ENCODE measurements at places on chromosomes 5 and 9.

DNA sequence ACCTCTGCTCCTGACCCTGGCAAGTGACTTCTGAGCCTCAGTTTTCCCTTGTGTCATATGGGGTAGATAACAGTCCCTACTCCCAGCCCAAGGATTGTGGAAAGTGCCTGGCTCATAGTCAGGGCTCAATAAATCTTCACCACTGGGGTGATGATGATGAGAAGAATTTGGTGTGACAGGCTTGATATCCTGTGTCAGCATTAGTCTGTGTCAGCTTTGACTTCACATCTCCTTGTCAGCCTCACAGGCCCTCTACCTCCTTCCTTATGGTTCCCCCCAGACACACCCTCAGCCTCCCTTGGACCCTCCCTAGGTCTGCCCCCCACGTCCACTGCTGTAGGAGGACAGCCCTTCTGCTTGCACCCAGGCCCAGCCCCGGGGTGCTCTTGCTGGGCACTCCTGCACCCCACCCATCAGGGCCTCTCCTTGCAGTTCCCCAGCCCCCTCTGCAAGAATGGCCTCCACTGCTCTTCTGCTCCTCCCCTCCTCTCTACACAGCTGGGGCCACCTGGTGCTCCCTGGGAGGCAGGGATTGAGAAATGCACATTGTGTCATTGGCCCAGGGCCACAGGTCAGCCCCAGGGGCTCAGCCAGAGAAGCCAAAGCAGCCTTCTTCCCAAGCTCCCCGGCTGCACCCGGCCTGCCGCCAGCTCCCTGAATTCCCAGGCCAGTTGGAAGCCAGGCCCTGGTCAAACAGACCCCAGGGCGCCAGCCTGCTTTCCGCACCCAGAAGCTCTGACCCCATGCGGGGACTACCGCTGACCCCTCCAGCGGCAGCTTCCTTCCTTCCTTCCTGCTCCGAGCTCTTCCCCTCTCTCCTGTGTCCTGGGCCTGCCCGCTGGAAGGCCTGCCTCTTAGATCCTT lies 7.7 kb downstream of the FGFR4 start:
- DNase-seq: no peak

GRCh38 chr5:132369007-132369473 lies 470 bp upstream of the SLC22A5 start:
- DNase-seq: no peak

GRCh38 chr9:3477236-3477834 lies 48.5 kb downstream of the RFX3 start:
- no peak for DNase-seq

DNA sequence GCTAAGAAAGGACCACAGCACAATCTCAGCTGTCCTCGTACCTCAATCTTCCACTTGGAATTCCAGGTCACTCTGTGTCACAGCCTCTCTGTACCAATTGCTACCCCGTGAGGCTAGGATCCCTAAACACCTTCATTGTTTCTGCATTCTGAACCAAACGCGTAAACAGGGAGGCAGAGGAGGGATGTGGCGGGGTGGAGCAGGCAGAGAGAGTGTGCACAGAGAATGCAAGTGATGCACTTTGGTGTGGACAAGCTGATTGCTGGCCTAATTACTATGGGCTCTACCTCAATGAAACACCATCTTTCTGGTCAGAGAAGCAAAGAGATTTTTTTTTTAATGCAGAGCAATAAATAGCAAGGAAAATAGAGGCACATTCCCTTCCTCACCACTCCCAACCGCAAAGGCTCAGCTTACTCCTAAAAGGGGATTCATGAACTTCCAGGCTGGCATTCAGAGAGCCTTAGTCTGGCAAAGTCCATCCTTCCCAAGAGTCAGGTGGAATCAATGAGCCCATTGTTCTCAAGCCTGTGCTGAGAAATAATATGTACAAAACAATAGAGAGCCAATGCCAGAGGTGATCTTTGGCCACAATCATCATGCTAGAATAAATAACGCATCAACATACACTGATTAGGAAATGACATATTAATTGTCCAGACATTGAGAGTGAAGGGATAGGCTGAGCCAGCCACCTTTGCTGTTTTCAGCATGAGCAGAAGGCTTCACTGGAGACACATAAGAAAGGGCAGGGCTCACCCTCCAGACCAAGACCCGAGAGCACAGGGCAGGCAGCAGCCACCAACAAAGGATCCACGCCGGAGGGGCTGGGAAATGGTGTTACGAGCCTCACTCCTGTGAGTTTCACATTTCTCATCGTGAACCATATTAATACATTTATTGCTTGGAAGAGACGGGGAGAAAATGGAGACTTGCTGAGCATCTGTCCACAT lies 278.8 kb downstream of the ENC1 start:
- no peak for DNase-seq

DNA sequence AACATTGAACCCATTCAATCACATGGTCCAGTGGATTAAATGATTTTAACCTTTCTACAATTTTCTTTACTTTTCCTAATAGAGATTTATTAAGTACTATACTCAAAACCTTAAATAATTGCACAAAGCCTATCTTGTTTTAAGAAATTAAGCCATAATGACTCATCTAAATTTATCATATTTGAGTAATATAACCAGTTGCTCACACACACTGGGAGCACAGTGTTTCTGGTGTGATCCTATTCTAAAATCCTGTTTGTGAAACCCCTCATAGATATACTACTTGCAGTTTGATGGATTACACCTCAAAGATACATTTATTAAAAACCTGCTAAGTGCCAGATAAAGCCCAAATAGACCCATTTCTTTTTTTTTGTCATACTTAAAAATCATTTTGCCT lies 668.3 kb upstream of the CDH18 start:
- no peak for DNase-seq

GRCh38 chr5:766666-767431 lies 17.7 kb downstream of the ZDHHC11B start:
- DNase-seq: peak; percentile 26

DNA sequence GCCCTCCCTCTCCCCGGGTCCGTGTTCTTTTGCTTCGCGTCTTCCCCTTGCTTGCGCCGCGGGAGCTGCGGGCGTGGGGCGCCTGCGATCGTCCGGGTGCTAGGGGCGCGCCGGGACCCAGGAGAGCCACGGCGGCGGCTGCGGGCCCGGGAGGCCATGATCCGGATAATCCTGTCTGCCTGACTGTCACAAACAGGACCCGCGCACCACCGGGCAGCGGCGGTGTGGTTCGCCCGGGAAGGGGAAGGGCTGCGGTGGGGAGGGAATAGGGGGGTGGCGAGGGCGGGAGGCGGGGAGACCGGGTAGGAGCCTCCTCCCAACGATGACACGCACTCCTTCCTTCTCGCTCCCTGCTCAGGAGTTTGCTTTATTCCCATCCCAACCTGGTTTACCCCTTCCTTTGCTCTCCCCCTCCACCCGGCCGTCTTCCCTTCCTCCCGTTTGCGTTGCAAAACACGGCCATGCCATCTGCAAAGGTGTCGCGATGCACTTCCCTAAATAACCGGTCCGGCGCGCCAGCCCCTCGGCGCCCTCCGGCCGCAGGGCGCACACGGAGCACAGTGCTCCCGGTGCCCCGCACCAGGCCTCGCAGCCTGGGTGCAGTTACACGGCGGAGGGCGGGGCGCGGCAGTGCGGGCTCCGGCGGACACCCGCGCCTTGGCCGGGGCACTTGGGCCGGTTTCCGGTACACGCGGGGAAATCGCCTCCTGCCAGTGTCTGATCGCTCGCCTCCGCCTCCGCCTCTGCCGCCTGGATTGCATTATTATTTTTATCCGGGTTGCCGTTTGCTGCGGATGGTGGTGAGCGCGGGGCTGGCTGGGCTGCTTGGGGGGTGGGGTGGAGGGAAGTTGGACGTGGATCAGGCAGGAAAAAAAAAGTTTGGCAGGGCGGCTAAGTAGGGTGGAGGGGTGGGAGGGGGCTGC lies 1.5 kb downstream of the SMARCA2 start:
- peak; percentile 58 for DNase-seq

DNA sequence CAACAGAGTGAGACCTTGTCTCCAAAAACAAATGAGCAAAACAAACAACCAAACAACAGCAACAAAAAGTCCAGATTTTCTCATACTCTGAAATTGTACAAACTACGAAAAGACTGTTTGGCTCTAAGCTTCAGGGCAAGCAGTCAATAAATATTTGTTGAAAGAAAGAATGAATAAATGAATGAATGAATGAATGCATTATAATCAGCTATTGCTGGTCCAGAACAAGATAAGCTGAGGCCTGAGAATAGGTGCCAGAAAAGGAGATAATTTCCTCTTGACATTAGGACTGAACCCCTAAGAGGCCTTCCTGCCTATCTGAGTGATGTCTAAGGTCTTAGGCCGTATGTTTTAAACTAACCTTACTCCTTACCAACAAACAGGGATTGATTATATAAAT lies 99.2 kb upstream of the IL6ST start:
- no peak for DNase-seq

DNA sequence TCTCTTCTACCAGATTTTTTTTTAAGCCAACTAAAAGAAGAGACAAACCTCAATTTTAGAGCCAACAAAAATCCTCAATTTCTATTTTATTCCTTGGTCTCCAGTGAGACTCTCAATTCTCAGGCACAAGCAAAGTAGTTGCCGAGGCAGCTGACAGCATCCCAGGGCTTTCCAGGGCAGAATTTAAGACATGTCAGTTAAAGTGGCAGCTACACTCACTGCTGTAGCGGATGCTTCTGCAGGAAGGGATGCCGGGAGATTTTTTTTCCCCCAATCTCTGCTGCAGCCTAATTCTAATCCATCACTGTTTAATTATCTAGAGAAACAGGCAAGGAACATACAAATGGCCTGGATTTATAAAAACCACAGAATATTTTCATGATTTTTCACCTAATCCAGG lies 57.0 kb downstream of the TTC39B start:
- DNase-seq: no peak

GRCh38 chr5:68370196-68370595 lies 154.6 kb downstream of the PIK3R1 start:
- no peak for DNase-seq

DNA sequence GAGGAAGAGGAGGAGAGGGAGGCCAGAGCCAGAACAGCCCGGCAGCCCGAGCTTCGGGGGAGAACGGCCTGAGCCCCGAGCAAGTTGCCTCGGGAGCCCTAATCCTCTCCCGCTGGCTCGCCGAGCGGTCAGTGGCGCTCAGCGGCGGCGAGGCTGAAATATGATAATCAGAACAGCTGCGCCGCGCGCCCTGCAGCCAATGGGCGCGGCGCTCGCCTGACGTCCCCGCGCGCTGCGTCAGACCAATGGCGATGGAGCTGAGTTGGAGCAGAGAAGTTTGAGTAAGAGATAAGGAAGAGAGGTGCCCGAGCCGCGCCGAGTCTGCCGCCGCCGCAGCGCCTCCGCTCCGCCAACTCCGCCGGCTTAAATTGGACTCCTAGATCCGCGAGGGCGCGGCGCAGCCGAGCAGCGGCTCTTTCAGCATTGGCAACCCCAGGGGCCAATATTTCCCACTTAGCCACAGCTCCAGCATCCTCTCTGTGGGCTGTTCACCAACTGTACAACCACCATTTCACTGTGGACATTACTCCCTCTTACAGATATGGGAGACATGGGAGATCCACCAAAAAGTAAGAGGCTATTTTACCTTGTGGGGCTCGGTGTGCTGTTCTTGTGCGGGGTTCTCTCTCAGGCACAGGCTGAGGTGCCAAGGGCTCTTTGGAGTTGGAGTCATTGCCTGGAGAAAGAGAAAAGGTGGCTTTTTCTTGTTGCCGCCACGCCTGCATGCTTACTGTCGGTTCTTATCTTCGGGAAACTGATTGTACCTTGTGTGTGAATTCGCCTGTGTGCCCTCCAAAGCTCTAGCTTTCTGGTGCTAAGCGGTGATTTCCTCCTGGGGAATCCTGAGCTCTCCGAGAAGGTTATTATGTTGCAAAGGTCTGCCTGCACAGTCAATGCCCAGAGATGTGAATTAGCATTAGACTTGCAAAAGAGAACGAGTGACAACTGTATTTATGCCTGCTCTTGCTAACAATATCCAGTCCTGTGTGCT lies at the start of gene ISL1:
Gene ISL1 (plus strand): TSS at position 318 of the 991 bp plus-strand sequence. CDS start 224 bp downstream, at position 542.
- DNase-seq: no peak

DNA sequence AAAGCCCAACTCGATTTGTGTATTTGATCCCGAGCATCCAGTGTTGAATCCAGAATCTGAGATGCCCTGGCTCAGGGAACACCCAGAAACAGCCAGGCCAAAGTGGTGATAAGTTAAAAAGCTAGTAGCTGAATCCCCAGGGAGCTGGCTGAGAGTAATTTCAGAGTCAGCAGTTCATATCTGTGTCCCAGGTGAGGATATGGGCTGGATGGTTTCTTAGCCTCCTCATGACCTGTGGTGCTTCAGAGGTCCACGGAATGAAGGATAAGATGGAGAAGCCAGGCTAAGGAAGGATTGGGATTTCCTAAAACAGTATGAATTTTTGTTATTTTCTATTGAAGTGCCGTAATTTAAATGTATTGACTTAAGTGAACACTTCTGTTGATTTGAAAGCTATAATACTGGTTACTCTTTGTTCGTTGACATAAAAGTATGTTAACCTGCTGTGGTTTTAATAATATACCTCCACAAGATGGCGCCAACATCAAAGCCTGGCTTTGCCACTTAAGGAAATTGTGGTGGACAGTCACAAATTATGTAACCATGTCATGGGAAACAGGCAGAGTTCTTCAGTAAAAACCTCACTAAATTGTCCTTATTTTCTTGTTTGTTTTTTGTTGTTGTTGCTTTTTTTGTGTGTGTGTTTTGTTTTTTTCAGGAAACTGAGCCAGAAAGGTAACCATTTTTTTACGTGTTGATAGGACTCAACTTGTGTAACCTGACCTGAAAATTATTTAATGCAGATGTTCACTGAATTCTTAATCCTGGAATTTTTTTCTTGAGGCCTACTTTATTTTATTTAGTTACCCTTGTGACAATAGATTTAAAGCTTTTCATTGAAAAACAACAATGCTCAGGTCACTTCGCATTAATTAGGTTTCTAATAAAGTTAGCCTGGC lies 11.4 kb downstream of the MTAP start:
- DNase-seq: peak; percentile 45

GRCh38 chr9:18549772-18550171 lies 75.8 kb downstream of the ADAMTSL1 start:
- DNase-seq: no peak

DNA sequence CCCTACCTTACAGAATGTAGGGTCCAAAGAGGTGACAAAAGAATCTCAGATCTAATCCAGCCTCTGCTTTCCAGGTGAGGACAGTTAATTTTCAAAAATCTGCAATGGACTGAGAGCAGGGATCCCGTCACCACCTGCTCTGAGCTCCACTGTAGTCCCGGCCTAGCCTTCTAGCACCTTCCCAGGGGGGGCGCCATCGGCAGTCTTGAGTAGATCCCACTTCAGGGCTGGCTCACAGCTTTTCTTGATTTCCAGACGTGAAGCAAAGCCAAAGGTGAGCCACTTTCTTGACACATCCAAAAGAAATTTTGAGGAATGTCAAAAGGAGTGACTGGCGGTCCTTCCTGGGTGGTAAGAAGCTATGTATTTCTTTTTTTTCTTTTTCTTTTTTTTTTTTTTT lies 114.1 kb downstream of the SYK start:
- peak; percentile 37 for DNase-seq

- no peak for DNase-seq
Measured at GRCh38 chr9:14391620-14392019, 77.7 kb upstream of the NFIB start.

GRCh38 chr5:17339841-17340240 lies 122.4 kb downstream of the BASP1 start:
- no peak for DNase-seq

DNA sequence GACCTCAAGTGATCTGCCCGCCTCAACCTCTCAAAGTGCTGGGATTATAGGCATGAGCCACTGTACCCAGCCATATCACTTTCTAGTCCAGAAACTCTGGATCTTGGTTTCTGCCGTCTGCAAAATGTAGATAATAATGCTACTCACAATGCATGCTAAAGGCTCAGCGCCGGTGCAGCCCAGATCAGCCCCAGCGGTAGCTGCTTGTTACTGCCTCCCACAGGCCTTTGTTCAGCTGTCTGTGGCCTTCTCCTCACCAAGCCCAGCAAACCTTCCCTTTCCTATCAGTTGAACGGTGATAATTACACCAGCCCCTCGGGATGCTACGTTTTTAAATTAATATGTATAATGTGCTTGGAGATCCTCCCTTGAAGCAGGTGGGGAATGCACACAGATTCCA lies 26.2 kb upstream of the MSX2 start:
- DNase-seq: no peak
